ENCODE measurements at places on chromosomes 7 and 10.

- no peak for DNase-seq
Measured at GRCh38 chr7:90626013-90626412, 29.9 kb downstream of the CDK14 start.

DNA sequence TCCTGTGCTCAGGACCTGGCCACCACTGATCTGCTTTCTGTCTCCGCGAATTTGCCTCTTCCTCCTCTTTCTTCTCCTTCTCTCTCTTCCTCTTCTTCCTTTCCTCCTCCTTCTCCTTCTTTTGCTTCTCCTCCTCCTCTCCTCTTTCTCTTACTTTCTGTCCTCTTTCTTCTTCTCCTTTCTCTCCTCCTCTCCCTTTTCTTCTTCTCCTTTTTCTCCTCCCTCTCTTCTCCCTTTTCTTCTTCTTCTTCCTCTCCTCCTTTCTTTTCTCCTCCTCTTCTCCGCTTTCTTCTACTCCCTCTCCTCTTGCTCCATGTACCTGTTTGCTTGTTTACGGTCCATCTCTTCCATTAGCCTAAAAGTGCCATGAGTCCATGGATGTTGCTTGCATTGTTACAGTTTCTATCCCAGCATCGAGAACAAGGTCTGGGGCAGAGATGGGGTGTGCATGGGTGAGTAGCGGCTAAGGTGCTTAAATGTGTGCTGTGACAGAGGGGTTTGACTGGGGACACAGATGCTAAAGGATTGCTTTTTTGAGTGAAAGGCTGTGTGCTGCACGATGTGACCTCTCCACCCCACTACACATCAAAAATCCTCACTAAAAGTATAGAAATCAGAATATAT, 7.7 kb downstream of the SH2D4B start:
- DNase-seq, result no peak

GRCh38 chr10:17428351-17429097, 25.9 kb downstream of the ST8SIA6 start:
- DNase-seq, result no peak

DNA sequence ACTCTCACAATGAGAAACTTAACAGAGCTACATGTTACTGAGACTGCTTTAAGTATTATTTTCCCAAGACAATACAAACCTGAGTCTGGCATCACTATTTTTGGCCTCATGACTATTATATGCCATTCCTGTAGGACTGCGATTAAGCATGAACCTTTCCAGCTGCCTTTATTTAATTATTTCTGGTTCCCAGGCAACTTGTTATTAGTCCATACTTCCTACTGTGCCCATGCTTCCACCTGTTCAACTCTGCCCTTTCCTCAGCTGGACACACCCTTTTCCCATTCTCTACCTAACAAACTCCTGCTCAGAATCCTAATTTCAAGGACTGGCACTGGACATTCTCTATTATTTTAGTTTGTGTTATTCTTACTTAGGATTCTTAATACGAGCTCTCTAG, 8.1 kb upstream of the CROT start:
- DNase-seq, result no peak

DNA sequence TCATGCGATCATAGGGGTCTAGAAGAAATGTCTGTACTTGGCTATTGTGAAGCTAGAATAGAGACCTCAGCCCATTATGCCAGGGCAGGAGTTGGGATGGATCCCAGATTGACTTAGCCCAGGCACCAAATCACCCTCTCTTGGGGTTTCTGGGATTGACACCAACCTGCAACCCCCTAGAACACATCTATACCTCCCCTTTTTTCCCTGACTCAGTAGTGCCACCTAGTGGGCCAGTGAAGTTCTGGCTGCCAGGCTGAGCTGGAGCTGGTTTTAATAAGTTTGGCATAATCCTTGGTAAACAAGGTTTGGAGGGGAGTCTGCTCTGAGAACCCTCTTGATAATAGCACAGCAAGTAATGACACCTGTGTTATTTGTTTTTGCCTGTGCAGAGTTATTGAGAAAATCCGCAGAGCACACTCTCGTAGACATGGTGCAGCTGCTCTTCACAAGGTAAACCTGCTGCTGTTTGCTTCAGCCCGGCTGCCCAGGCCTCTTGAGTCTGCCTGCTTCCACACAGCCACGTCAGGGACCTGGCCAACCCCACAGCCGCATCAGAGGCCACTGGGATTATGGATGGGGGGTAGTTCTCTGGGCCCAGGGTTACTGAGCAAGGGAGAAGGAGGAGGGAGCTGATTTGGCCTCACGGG, 43.3 kb upstream of the NFKB2 start:
- peak; percentile 45 for DNase-seq

- no peak for DNase-seq
Measured at GRCh38 chr10:1595726-1596125, 141.6 kb downstream of the ADARB2 start.

DNA sequence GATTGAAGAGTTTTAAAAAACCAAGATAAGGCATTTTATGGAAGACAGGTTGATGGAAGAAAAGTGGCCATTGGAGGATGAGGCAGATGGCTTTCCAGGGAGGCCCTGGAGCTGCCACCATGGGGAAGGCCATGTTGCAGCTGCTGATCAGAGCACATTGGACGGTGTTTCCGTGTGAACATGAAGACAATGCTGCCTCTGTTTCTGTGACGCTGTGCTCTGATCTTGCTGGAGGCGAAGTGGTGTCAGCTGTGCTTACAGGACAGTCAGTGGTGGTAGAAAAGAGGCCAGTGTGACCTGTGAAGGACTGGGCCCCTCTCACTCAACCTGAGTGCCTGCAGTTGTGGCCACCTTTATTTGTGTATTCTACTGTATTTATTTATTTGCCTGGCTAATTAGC, 132.9 kb downstream of the FAM204A start:
- no peak for DNase-seq

- DNase-seq, result no peak
Measured at GRCh38 chr7:2063563-2064260, 169.0 kb downstream of the MAD1L1 start.

DNA sequence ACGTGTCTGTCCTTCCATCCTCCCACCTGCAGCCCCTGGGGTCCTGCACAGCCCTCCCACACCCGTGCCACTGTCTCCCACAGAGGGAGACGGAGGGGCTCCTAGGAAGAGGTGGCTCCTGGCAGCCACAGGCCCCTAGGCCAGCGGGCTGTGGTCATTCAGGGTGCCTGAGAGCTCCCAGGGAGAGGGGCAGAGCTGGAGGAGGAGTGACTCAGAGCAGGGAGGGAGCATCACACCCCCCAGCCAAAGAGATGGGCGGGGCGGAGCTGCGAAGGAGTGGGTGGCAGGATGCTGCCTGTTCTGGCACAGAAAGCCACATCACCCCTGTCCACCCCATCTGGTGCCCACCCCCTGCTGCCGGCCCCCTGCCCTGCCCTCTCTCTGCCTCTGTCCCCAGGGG, 50.5 kb downstream of the STK32C start:
- no peak for DNase-seq

DNA sequence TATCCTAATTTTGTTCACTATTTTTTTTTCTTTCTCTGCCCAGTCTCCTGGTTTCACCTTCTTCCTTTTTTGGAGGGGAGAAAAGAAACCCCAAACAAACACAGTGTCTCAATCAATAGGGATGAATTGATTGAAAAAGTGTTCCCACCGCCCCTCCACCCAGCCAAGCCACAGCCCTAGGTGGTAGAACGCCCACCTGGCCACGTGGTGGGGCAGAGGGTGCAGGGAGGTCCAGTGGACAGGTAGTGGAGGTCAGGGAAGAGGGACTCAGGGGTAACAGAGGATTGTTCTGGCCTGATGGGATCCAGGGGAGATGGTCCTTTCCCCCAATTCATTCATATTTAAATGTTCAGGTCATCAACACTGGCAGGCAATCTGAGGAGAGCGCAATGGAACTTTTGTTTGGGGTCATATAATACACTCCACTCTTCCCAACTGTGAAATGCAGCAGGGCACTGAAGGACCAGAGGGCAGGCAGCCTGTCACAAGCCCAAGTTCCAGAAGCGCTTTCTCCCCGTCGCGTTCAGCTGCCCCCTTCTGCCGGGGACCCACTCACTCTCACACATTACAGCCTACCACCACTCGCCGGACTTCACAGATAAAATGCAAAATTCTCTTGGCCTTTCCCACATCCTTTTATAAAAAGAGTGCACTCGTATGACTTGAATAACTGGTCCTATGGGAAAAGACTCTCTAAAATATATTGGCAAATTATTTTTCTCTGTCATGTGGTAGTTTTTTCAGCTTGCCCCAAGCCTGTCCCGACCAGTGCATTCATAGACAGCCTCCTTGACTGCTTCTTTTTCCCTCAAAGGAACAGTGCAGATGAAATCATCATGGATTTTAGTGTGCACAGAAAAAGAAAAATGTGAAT, 1.6 kb downstream of the INHBA start:
- no peak for DNase-seq

DNA sequence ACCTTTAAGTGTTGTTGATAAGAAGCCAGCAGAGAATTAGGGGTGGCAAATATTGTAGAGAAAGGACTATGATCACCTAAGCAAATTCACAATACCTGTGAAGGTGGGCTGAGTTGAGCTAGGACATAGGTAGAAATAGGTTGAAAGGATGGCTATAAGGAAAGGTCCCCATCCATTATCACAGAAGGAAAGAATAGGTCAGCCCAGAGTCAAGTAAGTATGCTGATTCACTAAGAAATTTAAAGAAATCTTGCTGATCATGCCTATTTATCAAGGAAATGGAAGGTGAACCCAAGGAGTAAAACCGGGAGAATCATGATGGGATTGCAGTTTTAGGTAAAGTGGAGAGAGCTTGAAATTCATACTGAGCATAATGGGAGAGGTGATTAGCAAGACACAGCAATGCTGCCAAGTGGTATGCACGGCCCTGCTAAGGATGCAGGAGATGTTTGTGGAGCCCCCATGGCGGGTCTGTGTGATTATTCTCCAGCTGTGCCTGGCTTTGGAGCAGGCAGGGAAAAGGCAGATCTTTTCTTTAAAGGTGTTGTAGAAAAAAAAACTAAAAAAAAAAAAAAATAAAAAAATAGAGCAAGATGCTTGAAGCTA, 399.4 kb downstream of the PLXDC2 start:
- DNase-seq, result no peak

- DNase-seq, result peak; percentile 45
Measured at GRCh38 chr7:134891696-134892678, 94.3 kb upstream of the AGBL3 start.

DNA sequence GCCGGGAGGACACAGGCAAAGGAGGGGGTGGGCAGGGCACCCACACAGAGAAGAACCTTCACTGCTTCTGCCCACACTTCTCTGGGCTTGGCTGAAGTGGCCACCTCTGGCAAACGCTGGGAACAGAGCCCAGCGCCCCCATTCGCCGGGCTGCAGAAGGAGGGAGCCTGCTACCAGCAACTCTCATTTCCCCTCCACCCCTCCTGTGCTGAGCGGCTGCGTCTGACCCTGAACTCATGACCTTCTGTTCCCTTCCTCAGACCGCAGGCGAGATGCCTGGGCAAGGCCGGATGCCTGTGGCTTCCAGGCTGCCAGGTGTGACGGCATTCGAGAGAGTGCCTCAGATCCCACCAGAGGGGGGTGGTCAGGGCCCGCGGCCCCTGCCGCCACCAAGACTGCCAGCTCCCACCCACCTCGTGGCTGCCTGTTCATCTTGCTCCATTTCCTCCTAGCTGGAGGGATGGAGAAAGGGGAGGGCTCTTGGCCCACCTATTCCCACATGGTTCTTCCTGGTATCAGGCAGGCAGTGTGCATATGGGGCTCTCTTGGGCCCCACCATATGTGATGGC, 19.8 kb downstream of the DNAJB12 start:
- no peak for DNase-seq

DNA sequence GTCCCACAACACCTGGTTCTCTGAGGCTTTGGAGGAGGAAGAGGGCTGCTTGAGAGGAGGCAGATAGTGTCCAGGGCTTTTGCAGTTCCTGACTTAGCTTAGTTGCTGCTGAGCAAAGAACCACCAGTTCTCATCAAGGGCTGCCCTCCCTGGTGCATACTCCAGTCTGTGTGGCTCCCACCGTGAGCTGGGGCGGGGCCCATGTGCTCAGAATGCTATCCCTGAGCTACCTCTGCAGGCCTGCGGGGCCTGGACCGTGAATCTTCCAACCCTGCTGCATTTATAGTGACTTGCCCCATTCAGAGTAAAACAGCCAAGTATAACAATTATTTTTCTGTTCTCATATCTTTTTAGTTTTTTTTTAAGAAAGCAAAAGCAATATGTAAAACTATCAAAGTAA, 49.2 kb downstream of the TACR2 start:
- DNase-seq, result no peak

DNA sequence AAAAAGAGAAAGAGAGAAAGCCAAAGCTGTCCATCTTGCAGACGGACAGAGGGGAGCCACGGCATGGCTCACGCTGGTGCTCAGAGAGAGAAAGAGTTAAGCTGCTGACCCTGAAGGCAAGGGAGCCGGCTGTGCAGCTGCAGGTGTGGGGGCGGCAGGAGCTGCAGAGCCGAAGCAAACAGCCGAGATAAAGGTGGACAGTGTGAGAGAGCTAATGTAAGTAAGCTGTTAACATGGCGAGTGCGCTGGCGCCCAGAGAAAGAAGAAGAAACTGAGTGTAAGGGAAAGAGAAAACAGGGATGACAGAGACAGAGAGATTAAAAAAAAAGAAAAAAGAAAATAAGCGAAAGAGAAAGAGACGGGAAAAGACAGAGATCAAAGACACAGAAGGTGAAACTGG, 18.2 kb downstream of the COL17A1 start:
- DNase-seq, result no peak

GRCh38 chr7:108266491-108266890, 136.3 kb upstream of the LAMB4 start:
- no peak for DNase-seq

DNA sequence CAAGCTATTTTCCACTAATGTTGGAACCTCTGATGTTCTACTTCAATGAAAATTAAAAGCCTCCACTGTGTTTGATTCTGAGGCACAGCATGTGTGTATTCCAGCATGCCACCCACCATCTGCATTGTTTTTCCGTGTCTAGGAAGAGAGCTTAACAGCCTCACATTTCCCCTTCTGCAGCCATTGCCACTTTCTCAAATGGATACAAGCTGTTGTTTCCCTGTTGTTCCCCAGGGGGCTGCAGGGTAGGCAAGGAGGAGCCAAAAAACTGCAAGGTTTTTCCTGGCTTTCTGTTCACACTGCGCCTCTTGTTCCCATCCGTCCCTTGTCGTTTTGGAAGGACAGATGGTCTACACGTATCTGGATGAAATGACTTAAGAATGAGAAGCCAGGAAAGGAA, 72.3 kb upstream of the DNAJB12 start:
- DNase-seq, result no peak

GRCh38 chr7:6161463-6162330, 110.7 kb downstream of the CYTH3 start:
- no peak for DNase-seq

- no peak for DNase-seq
Measured at GRCh38 chr7:126659124-126659523, 593.6 kb downstream of the GRM8 start.

GRCh38 chr10:48358162-48358561, 51.7 kb downstream of the MAPK8 start:
- DNase-seq, result no peak

- no peak for DNase-seq
Measured at GRCh38 chr7:129767120-129768015, 155.8 kb downstream of the NRF1 start.
